ENCODE measurements at places on chromosomes 5 and 9.

DNA sequence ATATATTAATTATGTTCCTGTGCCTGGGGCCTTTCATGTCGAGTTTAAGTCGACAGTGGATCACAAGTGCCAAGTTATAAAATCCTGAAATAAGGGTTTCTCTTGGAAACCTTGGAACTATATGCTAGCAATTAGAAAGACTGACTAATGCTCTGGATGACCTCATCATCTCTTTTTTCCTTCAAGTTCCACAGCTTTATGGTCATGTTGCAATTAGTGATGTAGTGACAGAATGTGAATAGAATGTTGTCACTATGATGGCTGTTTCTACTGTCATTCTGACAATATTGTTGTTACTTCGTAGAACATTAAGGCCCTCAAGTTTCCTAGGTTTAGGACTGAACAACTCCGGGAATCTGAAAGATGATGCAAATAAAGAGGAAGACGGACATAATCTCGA lies 368.0 kb upstream of the SEMA6A start:
- no peak for DNase-seq

DNA sequence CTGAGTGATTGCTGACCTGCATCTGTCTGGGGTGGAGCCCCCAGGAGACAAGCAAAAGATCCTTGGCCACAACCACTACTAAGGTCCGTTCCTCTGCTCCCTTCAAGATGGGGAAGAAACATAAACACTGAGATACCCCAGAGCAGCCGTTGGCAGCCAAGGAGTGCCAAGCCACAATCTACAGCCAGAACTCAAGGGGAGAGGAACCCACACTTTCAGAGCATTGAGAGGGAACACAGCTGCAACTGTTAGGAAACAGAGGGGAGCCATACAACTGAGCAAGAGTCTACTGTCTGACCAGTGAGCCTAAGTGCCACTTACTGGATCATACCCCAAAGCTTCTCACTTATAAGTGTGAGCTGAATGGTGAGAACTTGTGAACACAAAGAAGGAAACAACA lies 44.6 kb upstream of the ADRB2 start:
- DNase-seq = no peak

DNA sequence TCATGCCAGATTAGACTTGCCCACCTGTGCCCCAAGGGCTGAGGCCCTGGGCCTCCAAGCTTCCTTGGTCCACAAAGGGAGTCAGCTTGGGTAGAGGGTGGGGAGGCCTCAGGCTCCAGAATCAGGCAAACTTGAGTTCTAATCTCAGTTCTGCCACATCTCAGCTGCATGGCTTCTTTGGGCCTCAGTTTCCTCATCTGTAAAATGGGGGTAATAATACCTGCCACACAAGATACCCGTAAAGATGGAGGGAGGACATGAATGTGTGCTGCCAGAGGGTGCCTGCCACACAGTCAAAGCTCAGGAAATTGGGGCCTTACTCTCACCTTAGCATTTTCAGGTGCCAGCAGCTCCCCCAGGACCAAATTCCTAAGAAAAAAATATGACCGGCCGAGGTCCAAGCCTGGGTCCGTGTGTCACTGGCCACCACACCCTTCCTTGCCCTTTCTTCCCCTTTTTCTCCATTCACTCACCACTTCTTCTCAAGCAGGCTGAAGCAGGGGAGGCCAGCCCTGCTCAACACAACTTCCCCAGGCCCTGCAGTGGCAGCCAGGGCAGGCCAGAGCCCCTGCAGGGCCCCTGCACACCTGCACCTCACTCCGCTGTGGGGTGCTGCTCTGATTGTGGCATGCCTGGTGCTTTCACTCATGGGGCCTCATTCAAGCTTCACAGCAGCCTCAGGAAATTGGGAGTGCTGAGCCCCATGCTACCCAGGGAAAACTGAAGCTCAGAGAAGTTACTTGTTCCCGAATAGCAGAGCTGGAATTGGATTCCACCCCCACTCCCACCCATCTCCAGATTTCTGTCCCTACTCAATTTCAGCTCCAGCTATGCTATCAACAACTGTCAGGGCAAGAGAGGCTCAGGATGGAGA lies 3.9 kb downstream of the RGS14 start:
- no peak for DNase-seq

DNA sequence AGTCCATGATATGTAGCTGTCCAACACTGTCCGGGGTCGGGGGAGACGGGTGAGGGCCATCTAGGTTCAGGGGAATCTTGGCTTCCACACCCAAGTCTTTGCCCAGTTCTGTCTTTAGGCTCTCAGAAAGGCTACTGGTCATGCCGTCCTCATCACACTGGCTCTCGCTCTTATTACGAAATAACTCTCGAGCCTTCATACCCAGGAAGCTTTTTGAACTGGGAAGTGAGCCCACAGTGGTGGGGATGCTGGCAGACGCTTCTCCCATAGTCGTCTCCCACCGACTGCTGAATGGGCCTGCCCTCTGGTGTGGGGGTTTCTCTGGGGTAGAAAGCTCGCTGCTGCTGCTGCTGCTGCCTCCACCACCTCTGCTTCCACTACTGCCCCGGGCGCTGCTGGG lies 17.6 kb downstream of the SPACA9 start:
- no peak for DNase-seq
